ENCODE measurements at places on chromosomes 7 and 10.

- no peak for DNase-seq
Observed at GRCh38 chr7:45080265-45080957, 8.4 kb downstream of the NACAD start.

- no peak for DNase-seq
Observed at GRCh38 chr7:76515999-76516443, 5.7 kb downstream of the UPK3B start.

- DNase-seq = no peak
Observed at GRCh38 chr7:140348161-140348849, 50.0 kb downstream of the SLC37A3 start.

- peak; percentile 95 for DNase-seq
Observed at GRCh38 chr7:149873074-149873969, at the start of gene ATP6V0E2. TSS of gene ATP6V0E2 (plus strand) at chr7:149873969. CDS start at chr7:149874066, 97 bp downstream.

- no peak for DNase-seq
Observed at GRCh38 chr7:68682910-68683309, 915.4 kb upstream of the AUTS2 start.

- no peak for DNase-seq
Observed at GRCh38 chr10:30346131-30346530, 2.9 kb downstream of the MTPAP start.

DNA sequence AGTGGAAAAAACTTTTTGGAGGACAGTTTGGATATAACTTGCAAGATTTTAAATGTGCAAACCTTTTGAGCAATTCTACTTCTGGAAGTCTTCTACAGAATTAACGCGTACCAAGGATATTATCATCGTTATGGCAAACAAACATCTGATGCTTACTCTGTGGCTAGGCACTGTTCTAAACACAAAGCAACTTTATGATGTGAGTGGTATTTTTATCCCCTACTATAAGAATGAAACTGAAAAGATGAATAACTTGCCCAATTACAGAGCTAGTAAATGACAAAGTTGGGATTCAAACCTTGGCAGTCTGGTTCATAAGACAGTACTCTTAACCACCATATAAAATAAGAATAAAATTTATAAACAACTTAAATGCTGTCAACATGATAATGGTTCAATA lies 15.8 kb downstream of the ASZ1 start:
- no peak for DNase-seq

- DNase-seq = peak; percentile 17
Observed at GRCh38 chr10:69407621-69408301, 9.0 kb downstream of the TACR2 start.

DNA sequence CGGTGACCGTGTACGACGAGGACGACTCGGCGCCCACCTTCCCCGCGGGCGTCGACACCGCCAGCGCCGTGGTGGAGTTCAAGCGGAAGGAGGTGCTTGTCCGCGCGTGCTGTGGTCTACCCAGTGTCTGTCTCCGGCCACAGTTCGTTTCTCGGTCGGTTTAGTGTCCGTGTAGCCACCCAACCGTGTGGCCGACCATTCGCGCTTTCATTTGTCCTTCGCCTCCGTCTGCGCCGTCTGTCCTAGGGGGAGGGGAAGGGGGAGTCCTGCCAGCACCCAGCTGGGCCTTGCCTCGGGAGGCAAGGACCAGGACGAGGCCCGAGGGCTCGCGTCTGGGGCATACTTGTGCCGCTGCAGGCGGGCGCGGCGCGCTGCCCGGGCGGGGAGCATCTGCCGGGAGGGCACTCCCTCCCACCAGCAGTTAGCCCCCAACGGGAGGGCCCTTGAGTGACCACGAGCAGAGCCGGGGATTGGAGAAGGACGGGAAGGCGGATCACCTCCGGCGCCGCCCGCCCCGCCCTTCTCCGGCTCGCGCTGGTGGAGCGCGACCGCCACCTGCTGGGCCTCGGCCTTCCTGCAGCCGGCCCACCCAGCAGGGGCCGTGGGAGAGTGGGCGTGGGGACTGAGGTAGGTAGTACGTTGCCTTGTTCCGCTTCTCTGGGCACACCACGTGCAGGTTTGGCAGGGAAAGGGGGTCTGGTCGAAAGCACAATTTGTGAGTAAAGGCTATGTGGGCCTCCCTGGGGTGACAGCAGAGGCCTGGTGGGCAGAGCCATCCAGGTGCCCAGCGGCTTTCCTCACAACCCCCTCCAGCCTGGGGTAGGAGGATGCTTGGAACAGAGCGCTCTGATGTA lies 28.5 kb downstream of the RET start:
- peak; percentile 72 for DNase-seq

DNA sequence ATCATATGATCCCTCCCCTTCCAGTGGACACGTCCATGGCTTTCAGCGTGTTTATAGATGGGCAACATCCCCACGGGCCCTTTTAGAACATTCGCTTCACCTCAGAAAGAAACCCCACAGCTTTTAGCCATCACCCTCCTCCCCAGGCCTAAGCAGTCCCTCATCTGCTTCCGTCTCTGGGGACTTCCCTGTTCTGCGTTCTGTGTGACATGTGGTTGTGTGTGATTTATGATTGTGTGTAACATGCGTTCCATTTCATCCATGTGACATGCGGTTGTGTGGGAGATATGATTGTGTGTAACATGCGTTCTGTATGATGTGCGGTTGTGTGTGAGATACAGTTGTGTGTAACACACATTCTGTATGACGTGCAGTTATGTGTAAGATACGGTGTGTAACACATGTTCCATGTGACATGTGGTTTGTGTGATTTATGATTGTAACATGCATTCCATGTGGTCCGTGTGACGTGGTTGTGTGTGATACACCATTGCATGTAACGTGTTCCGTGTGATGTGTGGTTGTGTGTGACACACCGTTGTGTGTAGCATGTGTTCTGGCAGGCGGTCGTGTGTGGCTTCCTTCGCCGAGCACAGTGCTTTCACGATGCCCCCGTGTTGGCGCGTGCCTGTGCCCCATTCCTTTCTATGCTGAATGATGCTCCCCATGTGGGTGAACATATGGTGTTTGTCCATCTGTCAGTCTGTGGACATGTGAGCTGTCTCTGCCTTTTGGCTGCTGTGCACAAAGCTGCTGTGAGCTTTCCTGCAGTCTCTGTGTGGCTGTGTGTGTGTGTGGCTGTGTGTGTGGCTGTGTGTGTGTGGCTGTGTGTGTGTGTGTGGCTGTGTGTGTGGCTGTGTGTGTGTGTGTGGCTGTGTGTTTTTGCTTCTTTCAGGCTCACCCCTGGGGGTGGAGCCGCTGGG lies 26.2 kb downstream of the PWWP2B start:
- DNase-seq = peak; percentile 54

- no peak for DNase-seq
Observed at GRCh38 chr7:118076564-118076963, 107.4 kb upstream of the LSM8 start.

GRCh38 chr10:19929506-19930140 lies 113.4 kb downstream of the PLXDC2 start:
- DNase-seq = no peak

DNA sequence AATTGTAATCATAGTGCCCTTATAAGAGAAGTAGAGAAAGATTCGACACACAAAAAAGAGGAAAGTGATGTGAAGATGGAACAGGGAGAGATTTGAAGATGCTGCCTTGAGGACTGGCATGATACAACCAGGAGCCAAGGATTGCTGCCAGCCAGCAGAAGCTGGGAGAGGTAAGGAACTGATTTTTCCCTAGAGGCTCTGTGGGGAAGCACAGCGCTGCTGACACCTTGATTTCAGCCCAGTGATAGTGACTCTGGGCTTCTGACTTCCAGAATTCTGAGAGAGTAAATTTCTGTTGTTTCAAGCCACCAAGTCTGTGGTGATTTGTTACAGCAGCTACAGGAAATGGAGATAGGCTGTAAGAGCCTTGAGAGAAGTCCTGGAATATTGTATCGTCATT lies 98.2 kb downstream of the RAB11FIP2 start:
- no peak for DNase-seq

- DNase-seq = no peak
Observed at GRCh38 chr10:66990143-66990830, 64.5 kb downstream of the LRRTM3 start.

- DNase-seq = no peak
Observed at GRCh38 chr7:36037121-36037662, 115.9 kb upstream of the EEPD1 start.

GRCh38 chr7:23679898-23680413 lies at the start of gene FAM221A:
TSS of gene FAM221A (plus strand) at chr7:23680199. CDS start at chr7:23680219, 20 bp downstream.
- peak; percentile 77 for DNase-seq

- no peak for DNase-seq
Observed at GRCh38 chr7:7223250-7223649, 40.9 kb downstream of the C1GALT1 start.

DNA sequence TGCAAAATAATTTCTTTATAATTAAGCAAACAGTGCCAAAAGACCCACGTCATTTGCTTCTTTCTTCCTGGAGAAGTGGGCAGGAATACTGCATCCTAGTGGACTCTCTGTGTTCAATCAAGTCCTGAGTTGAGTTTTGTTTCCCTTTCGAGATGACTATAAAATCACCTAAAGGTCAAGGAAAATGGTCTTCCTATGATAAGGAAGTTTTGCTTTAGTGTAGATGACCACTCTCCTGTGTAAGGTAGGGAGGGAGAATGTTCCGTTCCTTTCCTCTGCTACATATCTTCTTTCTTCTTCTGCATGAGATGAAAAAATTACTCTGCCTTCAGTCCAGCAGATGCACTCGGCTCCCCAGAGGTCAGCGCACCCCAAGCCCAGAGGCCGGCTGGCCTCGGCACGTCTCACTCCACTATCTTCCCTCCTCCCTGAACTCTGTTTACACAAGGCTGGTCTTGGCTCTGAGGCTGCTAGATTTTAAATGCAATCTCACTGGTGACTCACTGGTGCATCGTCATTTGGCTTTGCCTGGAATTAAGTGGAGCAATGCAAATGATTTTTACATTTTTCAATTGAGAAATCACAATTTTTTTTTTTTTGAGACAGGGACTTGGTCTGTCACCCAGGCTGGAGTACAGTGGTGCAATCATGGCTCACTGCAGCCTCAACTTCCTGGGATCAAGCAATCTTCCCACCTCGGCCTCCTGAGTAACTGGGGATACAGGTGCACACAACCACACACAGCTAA lies 18.6 kb upstream of the VDAC2 start:
- DNase-seq = peak; percentile 34

GRCh38 chr7:129750091-129750490 lies 138.6 kb downstream of the NRF1 start:
- no peak for DNase-seq

DNA sequence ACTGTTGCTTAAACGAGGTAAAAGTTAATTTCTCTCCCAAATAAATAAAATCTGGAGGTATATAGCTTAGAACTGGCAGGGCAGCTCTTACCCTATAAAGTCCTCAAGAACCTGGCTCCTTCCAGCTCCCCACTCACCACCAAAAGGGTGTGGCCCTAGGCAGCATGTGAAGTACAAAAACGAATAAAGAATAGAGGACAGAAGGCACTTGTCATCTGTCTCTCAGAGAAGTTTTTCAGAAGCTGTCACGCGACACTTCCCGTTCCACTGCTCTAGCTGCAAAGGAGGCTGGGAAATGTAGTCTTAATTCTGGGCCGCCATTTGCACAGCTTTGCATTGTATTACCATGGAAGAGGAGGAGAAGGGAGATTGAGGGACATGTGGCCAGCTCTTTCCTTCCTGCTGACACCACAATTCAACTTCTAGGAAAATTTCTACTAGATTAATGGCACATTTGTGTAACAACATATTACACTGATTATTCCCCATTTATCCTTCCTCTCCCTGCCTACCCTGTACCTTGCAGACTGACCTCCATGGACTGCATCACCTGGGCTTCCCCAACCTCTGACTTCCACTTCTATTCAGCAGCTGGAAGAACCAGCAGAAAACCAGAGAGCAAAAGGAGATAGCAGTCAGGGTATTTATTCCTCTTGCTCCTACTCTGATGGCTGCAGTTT lies 62.2 kb downstream of the CCDC71L start:
- peak; percentile 76 for DNase-seq

DNA sequence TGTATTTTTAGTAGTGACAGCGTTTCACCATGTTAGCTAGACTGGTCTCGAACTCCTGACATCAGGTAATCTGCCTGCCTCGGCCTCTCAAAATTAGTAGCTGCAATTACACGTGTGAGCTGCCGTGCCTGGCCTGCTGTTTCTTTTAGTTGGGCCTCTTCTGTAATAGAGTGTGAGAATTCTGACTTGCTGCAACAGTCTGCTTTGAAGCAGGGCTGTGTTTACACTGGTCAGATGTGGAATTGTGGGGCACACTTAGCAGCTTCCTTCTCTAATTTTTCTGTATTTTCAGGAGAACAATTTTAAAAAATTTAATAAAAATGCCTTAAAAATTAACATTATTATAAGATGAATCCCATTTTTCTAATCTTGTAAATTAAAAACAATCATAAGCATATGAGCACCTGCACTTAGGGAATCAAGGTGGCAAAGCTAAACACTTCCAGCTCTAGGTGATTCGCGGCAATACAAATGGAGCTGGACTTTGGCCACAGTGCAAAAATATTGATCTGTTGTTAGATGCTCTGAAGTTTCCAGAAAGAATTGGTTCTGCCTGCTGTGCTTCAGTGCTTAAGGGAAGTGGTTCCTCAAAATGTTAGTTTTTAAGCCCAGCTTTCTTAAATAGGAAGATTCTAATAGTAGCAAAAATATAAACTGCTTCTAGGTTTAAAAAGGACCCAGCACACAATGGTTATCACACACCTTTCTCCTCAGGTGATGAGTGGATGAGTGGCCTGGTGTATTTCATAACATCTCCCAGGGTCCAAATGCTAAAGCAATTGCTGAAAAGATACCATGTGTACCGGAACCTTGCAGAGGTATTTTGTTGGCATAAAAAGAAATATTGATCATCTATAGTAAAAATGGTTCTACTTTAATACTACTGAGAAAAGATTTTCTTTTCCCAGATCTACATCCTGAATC lies 63.5 kb upstream of the ATRNL1 start:
- no peak for DNase-seq

DNA sequence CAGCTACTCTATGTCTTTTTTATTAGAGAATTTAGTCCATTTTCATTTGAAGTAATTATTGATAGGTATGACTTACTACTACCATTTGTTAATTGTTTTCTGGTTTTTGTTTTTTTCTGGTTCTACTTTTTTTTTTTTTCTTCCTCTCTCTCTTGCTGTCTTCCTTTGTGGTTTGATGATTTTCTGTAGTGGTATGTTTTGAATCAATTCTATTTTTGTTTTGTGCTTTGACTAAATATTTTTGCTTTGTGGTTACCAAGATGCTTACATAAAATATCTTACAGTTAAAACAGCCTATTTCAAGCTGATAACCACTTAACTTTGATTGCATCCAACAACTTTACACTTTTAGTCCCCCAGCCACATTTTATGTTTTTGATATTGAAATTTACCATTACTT lies 3.3 kb upstream of the OR2F2 start:
- DNase-seq = no peak

DNA sequence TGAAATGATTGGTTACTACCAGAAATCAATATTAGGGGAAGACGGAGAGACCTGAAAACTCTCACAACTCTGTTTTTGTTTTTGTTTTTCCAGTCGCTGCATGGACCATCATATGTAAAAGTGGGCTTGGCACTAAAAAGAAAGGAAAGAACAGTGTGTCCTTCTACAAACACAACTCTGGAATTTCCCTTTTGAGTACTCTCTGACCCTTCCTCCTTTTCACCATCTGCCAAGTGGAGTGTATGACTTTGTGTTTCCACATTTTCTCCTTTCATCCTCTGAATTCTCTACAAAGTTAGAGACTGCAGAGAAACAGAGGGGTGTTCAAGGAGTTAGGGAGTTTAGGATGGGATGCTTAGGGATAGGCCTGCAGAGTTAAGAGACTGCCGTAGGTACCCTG lies 92.0 kb downstream of the MDFIC start:
- DNase-seq = no peak
